ENCODE measurements at places on chromosomes 7 and 10. TPM values are rescaled to one million over a fixed set of nuclear protein-coding genes. Genes with fewer than 3 reads are reported as not detected.

GRCh38 chr7:155860840-155861479 lies 48.7 kb upstream of the SHH start:
- no peaks in the 10 kb centered on the region for H3K36me3 ChIP-seq
- H3K4me3 ChIP-seq, result no peak overlapping the region
- peak; percentile 20 for DNase-seq
- peaks cover 3% of the 10 kb centered on the region for H3K27me3 ChIP-seq

GRCh38 chr7:112365551-112365950 lies 84.7 kb upstream of the IFRD1 start:
- DNase-seq, result no peak
- no peaks in the 10 kb centered on the region for H3K36me3 ChIP-seq
- H3K27me3 ChIP-seq, result no peaks in the 10 kb centered on the region

DNA sequence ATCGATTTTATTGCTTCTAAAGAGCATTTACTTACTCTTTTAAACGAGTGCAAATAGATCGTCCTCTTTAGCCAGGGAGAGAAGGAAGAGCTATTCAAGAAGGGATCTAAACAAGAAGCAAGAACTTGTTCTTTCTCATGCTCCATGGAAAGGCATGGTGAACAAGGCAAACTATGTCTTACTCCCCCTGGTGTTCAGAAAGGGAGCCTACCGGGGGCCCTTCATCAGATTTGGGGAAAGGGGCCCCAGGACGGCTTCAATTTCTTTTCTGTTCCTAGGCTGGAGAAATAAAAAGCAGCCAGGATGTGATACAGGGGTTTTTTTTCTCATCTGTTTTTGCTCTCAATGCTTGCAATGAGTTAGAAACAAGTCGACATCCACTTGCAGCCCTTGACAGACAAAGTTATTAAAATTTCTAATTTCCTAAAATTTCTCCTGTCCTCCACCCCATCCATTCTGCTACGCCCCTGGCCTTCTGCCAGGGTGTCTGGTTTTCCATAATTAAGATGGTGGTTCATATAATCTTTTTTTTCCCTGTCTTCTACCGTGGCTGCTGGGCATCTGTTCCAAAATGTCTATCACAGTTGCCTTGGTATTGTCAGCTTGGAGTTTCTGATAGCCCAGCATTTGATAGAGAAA lies 214.4 kb downstream of the CREB5 start:
- H3K36me3 ChIP-seq, result no peaks in the 10 kb centered on the region
- DNase-seq, result no peak
- no peak overlapping the region for H3K27ac ChIP-seq
- no peaks in the 10 kb centered on the region for H3K27me3 ChIP-seq
- no peak overlapping the region for H3K4me3 ChIP-seq

- no peaks in the 10 kb centered on the region for H3K36me3 ChIP-seq
These were observed 149.4 kb upstream of the ZMIZ1 start for GRCh38 chr10:78919181-78919966.

DNA sequence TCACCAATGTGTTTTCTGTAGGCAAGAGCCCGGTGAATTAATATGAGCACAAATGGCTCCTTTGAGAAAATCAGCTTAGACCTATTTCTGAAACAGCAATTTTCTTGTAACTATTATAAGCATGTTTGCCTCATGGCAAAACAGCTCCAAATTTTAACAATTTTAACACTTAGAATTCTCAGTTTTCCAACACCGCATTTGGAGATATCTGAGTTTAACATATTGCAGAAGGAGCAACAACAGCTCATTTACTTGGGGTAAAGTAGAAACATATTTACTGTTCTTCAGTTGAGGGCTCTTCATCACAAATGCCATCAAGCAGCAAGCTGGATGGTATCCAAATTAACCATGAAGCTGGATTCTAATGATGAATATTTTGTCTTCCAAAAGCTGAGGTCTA lies 134.0 kb upstream of the SLC26A5 start:
- H3K27ac ChIP-seq, result no peak overlapping the region
- no peak for DNase-seq

GRCh38 chr7:89618274-89618673 lies 536.0 kb upstream of the STEAP1 start:
- H3K4me1 ChIP-seq, result no peaks in the 10 kb centered on the region
- H3K27ac ChIP-seq, result no peak overlapping the region
- no peak for DNase-seq
- no peak overlapping the region for H3K4me3 ChIP-seq
- H3K27me3 ChIP-seq, result no peaks in the 10 kb centered on the region

GRCh38 chr10:3452173-3452626 lies 279.6 kb upstream of the PITRM1 start:
- DNase-seq, result no peak
- H3K27ac ChIP-seq, result peak overlapping the region; percentile 24
- H3K4me1 ChIP-seq, result no peaks in the 10 kb centered on the region
- H3K27me3 ChIP-seq, result no peaks in the 10 kb centered on the region
- H3K36me3 ChIP-seq, result no peaks in the 10 kb centered on the region

GRCh38 chr10:3806603-3807002 lies 21.6 kb upstream of the KLF6 start:
- H3K4me1 ChIP-seq, result peaks cover 2% of the 10 kb centered on the region
- no peaks in the 10 kb centered on the region for H3K27me3 ChIP-seq
- DNase-seq, result no peak
- H3K4me3 ChIP-seq, result no peak overlapping the region
- H3K27ac ChIP-seq, result peak overlapping the region; percentile 40
- no peaks in the 10 kb centered on the region for H3K36me3 ChIP-seq

- DNase-seq, result no peak
- no peaks in the 10 kb centered on the region for H3K36me3 ChIP-seq
- no peak overlapping the region for H3K27ac ChIP-seq
- no peak overlapping the region for H3K4me3 ChIP-seq
These were observed 115.1 kb downstream of the PKD1L1 start for GRCh38 chr7:47833211-47833610.

GRCh38 chr7:137000621-137001020 lies 132.2 kb downstream of the CHRM2 start:
- H3K27ac ChIP-seq, result no peak overlapping the region
- no peak for DNase-seq
- H3K36me3 ChIP-seq, result no peaks in the 10 kb centered on the region
- no peaks in the 10 kb centered on the region for H3K27me3 ChIP-seq

- H3K4me3 ChIP-seq, result no peak overlapping the region
- H3K27me3 ChIP-seq, result no peaks in the 10 kb centered on the region
- H3K27ac ChIP-seq, result no peak overlapping the region
- no peak for DNase-seq
These were observed 402.2 kb downstream of the ANKRD7 start for GRCh38 chr7:118626739-118627138.

GRCh38 chr10:84685047-84685660 lies 356.8 kb downstream of the CCSER2 start:
- no peak overlapping the region for H3K27ac ChIP-seq
- no peaks in the 10 kb centered on the region for H3K36me3 ChIP-seq
- H3K4me1 ChIP-seq, result no peaks in the 10 kb centered on the region
- H3K27me3 ChIP-seq, result no peaks in the 10 kb centered on the region
- no peak for DNase-seq
- no peak overlapping the region for H3K4me3 ChIP-seq

- no peaks in the 10 kb centered on the region for H3K27me3 ChIP-seq
- DNase-seq, result no peak
These were observed 27.9 kb upstream of the CDK14 start for GRCh38 chr7:90568213-90568612.

DNA sequence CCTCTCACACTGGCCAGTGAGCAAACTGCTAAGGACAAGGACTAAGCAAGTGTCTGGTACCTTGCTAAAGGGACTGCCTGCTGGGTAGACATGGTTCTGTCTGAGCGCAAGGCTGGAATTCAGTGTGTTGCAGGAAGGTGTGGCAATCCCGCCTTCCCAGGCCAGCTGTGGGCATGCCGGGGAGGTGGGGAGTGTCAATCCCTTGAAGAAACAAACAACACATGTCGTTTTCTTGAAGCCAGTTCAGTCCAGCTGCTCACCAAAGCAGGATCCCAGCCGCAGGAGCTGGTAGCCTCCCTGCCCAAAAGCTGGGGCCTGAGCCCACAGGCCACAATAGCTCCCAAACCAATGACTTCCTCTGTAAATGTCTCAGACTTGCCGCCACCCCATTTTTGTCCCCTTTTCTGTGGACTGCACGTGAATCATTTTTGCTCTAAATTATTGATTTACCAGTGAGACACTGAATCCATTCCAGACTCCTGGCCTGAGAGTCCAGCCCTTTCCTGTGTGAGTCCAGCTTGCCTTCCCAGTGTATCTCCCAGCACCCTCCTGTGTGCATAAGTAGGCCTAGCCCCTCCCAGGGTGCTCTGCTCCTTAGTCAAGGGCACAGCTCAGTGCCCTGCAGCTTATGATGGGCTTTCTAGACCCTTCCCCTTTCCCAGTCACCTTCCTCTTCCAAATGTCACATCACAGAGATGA lies 166.8 kb downstream of the RGS10 start:
- H3K27me3 ChIP-seq, result no peaks in the 10 kb centered on the region
- no peak for DNase-seq
- no peaks in the 10 kb centered on the region for H3K36me3 ChIP-seq
- H3K4me3 ChIP-seq, result no peak overlapping the region

- no peaks in the 10 kb centered on the region for H3K27me3 ChIP-seq
- peak overlapping the region; percentile 92 for H3K4me3 ChIP-seq
- no peaks in the 10 kb centered on the region for H3K4me1 ChIP-seq
- H3K27ac ChIP-seq, result peak overlapping the region; percentile 92
- no peaks in the 10 kb centered on the region for H3K36me3 ChIP-seq
These were observed 734 bp downstream of the PTPN12 start for GRCh38 chr7:77537778-77538280.

DNA sequence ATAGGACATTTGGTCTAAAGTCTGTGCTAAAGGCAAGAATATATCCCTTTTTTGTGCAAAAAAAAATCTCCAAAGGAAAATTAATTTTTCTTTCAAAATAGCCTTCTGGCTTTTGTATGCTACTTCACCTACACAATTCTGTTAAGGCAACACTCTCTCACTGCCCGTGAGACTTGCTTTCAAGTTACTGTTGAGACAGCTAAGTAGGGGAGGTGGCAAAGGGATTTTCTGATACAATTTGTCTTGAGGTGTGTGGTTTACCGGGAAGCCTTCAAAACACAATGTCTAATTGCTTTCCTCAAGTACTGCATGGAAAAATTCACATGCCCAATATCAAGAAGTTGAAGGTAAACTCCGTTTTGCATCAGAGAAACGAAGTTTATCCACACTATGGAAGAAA lies 50.8 kb upstream of the RSU1 start:
- DNase-seq, result no peak
- H3K27me3 ChIP-seq, result no peaks in the 10 kb centered on the region
- no peaks in the 10 kb centered on the region for H3K36me3 ChIP-seq
- no peaks in the 10 kb centered on the region for H3K4me1 ChIP-seq

The HECW1 gene
- 10.3 TPM for total RNA-seq

The SLC26A5 gene
- 1.5 TPM for total RNA-seq

The CYP3A4 gene
- not detected for total RNA-seq

The KMT2C gene
- 118 TPM for total RNA-seq

The SEC61A2 gene
- 13.5 TPM for total RNA-seq

The TMEM196 gene
- total RNA-seq, result not detected

The ZNF853 gene
- total RNA-seq, result 17.2 TPM

The TMEM26 gene
- total RNA-seq, result 11.6 TPM

The KIAA1549 gene
- total RNA-seq, result 3.7 TPM

The KCNMA1 gene
- total RNA-seq, result 37.9 TPM

The ACSM6 gene
- not detected for total RNA-seq

The PVRIG gene
- not detected for total RNA-seq

The TMEM184A gene
- 15.4 TPM for total RNA-seq

The SRRM3 gene
- total RNA-seq, result 6.8 TPM

The ZSWIM8 gene
- total RNA-seq, result 246 TPM

The FOXP2 gene
- total RNA-seq, result 4.9 TPM

The ECHDC3 gene
- 98.3 TPM for total RNA-seq

The EVX1 gene
- 5.9 TPM for total RNA-seq
